Femur (tissue), 1 donor: ENCODE measurements at places on chromosomes 13 and 19.
A peak's percentile ranks its signal among the peaks of the same experiment; 100 is the strongest.

DNA sequence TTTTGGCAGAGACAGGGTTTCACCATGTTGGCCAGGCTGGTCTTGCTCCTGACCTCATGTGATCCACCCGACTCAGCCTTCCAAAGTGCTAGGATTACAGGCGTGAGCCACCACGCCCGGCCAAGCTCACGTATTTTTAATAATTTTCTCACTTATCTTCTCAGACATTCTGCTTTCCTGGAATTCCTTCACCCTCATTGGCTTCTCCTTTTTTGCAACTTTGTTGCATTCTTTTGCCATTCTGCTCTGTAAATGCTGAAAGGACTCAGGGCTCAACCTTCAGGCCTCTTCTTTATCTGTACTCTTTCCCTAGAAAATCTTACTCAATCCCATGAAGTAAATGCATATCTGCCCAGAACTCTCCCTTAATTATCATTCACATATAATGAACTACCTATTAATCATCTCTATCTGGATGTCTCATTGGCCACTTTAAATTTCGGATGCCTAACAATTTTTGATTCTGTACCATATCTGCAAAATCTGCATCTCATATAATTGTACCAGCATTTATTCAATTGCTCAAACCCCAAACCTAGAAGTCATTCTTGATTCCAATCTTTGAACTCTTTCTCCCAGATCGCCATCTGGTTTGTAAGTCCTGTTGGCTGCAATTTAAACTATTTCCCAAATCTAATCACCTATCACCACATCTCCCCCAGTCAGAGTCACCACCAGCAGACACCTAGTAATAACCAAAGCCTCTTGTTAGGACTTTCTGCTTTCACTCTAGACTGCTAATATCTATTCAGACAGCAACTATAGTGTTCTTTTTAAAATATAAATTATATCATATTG, 18.2 kb upstream of the OXGR1 start:
- DNase-seq = no peak

DNA sequence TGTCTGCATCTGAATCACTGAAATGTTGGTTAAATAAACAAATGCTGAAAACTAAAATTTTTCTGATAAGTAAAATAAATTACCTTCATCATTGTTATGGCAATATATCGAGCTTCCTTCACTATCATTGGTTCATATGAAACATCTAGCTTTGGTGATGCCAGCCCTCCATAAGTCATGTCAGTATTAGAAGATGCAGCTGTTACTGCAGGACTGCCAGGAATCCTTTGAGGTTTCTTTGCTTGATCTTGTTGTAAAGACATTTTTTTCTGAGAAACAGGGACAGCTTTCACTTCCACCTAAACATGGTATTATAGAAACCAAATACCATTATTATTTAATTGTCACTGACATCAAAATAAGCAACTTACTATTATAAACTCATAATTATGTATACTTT, 123.7 kb upstream of the FBXL3 start:
- DNase-seq = no peak

- no peak for DNase-seq
Measured at GRCh38 chr19:670609-671075, 5.5 kb upstream of the FSTL3 start.

- no peak for DNase-seq
Measured at GRCh38 chr19:13284929-13285928, 135.0 kb downstream of the IER2 start.

DNA sequence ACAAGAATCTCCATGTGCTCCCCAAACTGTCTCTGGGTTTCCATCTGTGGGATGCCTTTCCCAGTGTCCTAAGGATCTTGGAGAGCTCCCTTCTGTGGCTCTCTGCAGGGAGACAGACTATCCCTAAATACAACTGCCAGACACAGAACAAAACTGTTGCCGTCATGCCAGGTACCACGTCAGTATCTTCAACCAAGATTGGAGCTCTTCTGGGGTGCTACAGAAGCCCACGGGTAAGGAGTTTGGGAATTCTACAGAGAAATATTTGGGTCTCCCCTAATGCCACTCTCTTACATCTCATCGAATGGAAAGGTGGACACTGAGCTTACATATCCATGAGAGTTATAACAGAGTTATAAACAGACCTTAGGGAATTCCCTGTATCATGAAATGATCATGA, 4.9 kb upstream of the MBD3L3 start:
- DNase-seq = no peak

DNA sequence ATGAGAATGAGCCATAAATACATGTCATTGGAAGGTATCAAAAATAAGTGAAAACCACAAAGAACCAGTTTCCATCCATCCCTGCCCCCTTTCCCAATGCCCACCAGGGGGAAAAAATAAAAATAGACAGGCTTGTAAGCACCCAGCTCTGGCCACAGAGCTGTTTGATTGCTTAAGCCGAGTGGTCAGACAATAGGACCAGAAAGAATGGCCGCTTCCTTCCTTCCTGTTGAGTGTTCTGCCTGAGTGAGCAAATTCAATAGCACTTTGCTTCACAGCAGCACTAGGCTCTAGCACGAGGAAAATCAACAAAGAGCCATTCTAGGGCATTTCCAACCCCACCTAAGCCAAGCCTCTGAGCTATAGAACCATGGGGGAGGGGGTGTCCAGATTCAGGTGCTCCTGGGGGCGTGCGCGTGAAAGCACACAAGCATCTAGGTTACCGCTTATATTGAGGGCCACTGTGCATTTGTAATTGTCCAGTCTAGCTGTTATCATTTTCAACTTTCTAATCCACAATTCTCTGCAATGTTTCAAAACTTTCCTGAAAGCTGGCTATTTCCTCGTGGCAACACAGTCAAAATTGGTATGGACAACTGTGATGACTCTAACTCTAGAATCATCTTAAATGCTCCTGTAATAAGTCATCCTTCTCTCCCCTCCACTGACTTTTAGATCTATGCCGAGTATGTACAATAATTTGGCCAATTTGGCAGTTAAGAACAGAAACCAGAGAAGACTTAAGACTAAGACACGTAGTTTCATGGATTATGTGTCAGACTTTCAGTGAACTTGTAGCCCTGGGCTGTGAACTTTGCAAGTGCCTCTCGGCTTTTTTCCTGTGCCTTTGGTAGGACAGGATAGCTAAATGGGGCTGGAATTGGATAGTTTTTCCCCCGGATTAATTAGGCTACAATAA, 64.3 kb downstream of the SPRY2 start:
- DNase-seq = peak; percentile 36

DNA sequence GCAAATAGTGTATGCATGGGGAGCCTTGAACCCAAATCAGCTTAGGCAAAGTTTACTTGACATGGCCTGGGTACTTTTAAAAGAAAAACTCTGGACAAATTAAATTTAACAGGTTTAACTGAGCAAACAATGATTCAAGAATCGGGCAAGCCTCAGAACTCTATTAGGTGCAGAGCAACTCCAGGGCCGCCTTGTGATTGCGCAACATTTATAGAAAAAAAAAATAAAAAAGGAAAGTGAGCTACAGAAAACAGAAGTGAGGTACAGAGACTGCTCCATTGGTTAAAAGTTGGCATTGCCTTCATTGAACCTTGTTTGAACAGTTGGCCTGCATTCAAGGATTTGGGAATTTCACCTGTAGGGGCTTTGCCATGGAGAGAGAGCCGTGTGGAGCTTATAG, 421.0 kb upstream of the TSHZ3 start:
- DNase-seq = no peak

DNA sequence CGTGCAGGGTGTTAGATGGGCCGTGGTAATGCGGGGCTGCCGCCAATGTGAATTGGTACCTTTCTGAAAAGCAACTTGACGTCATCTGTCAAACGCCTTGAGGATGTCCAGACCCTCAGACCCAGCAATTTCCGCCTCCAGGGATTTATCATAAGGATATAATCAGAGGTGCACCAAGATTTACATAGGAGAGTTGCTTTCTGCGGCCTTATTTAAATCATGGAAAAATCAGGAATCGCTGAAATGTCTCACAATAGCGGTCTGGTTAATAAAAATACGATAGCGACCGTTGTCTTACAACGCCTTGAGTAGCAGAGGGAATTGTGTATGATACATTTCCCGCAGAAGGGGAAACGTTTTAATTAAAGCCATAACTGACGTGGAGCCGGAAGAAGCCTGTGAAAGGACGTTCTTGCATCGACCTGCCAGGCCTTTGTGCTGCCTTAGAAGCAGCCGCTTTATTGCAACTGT, 32.3 kb upstream of the NDUFS7 start:
- no peak for DNase-seq

DNA sequence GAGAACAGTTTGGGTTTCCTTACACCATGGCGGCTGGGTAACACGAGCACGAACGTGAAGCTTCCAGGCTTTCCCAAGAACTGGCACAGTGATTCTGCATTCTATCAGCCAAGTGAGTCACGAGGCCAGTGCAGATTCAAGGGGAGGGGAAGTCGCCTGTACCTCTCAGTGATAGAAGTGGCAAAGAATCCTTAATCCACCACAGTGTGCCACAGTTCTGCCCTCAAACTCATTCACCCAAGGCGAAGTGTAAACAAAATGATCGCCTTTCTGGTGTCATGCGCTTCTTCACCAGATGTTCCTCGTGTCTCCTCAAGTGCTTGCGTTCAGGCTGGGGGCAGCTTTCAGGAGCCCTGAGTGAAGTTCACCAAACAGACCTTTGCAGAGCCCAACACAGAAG, 24.9 kb upstream of the AMER2 start:
- DNase-seq = no peak

DNA sequence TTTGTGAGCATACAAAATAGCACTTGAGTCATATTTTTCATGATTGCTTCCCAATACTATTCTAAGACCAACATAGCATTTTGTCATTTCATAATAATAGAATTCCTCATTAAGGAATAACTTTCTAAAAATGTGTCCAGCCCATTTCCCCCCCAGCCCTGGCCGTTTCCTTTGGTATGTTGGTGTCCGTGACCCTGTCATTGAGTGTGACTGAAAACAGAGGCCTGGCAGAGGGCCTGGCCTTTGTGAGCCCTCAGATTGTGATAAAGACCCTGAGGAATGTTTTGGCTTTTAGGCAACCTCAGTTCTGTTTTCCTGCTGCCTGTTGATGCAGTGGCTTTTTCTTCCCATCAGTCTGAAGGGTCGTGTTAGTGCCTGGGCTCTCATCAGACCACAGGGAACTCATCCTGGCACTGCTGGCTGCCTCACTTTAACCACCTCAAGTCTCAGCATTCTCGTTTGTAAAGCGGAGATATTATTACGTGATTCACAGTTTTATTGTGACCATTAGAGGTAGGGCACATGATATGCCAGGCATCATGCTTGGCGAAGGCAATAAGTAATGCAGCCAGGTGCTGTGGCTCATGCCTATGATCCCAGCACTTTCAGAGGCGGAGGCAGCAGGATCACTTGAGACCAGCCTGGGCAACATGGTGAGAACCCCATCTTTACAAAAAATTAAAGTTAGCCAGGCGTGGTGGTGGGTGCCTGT, 13.8 kb downstream of the SPINT2 start:
- no peak for DNase-seq

- no peak for DNase-seq
Measured at GRCh38 chr13:35484384-35484783, 7.9 kb upstream of the MAB21L1 start.

DNA sequence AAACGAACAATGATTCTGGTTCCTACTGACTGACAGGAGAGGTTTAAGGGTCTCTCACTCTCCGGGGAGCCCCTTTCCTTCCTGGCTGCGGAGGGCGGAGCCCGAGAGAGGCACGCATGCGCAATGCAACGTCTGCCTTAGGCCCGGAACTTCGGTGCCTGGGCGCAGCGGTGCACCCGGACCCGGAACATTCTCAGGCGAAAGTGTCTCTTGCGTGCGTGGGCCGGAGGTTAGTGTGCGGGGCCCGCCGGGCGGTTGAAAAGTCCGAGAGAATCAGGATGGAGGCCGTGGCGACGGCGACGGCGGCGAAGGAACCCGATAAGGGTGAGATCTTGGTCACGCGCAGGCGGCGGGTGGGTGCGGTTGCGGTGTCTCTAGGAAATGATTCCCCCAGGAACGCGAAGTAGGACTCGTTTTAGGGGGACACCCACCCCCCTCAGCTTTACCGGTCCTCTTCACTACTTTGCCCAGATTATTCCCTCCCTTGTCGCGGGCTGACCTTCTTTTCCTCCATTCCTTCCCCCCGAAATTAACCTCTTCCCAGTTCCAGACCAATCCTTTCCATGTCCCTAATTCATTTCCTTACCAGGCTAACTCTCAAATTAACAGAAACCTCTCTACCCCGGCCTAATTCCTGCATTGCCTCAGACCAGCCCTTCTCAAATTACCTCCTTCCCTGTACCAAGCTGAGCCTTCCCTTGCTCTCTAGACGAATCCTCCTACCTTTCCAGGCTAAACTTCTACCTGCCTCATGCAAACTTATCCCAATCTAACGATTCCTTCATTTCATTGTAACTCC, at the start of gene CCDC97:
Gene CCDC97, plus strand, starts transcription at position 140 of the 799 bp plus-strand sequence. Its CDS starts 139 bp downstream, at position 279.
- DNase-seq = peak; percentile 93

DNA sequence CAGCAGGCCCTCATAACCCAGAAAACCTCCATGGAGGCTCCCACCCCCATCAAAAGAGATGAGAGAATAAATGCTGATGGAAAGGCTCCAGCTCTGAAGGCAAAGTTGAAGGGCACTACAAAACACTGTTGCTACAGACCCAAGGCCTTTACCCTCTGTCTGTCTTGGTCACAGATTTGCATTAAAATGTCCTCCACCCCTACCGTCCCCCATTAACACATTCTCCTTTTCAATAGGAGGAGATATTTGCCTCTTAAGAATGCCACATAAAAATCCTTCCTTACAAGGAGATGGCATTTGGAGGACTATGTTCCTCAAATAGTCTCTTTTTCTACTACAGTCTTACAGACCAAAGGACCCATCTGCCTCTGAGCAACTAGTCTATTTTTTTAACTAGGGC, 361.5 kb downstream of the ENOX1 start:
- DNase-seq = no peak

DNA sequence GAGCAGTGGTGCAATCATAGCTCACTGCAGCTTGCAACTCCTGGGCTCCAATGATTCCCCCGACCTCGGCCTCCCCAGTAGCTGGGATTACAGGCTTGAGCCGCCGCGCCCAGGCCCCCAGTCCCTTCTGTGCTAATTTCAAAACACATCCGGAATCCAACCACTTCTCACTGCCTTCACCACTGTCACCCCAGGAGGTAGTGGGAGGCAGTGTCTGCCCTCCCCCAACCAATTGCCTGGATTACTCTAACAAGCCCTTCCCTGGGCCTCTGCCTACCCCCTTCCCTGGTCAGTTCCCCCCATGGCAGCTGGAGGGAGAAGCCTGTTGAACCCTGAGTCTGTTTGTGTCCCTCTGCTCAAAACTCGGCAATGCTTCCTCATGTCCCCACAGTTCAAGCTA, 2.3 kb downstream of the PRAM1 start:
- no peak for DNase-seq

- DNase-seq = peak; percentile 81
Measured at GRCh38 chr19:55437410-55437809, 5.7 kb downstream of the SHISA7 start.
